Stimulated activated CD8-positive, alpha-beta memory T cell treated with anti-CD3 and anti-CD28 coated beads, Interleukin-7, amount 100 ng/mL, for 24 hours (primary cell): ENCODE measurements at places on chromosomes 7 and 10.
A peak's percentile ranks its signal among the peaks of the same experiment; 100 is the strongest.

- no peak for DNase-seq
These were observed 103.7 kb downstream of the DNAJB6 start for GRCh38 chr7:157440346-157441022.

GRCh38 chr10:103802081-103802480, 53.3 kb downstream of the SH3PXD2A start:
- DNase-seq = no peak

- DNase-seq = no peak
These were observed 100.2 kb downstream of the KCND2 start for GRCh38 chr7:120373174-120373573.

DNA sequence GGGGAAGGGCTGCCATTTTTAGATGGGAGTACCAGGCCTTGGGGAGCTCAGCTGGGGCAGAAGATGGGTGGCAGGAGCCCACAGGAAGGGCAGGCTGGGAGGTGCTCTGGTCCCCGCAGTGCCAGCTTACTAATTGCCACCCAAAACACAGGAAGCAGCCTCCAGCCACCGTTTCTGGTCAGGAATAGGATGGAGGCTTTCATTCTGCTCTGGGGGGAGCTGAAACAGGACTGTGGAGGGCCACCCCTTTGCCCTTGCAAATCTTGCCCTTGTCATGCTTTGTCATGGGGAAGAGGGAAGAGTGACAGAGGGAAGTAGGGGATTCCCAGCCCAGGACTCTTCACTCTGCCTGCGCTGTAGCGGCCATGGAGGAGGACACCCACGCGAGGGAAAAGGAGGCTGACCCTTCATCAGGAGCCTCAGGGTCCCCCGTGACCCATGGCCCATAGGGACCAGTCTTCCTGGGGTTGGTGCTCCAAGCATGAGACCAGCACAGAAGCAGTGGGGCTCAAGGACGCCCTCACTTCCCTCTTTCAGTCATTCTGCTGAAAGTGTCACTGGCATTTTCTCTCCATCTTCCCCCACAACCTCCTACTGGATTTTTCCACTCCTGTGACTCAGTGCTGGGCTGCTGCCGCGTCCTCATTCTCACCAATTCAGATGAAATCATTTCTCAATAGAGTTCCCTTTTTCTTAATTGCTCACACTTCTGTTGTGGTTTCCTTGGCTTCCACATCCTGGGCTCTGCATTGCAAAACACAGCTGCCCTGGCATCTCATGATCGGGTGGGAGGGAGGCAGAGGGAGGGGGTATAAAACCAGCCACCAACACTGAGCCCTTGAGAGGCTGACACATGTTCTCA, 61.9 kb downstream of the MKI67 start:
- DNase-seq = peak; percentile 54

- DNase-seq = no peak
These were observed 135.7 kb downstream of the DYNC2I1 start for GRCh38 chr7:158991824-158992621.

GRCh38 chr10:21520949-21521348, 4.5 kb downstream of the SKIDA1 start:
- no peak for DNase-seq

GRCh38 chr10:52019077-52019555, 295.0 kb upstream of the DKK1 start:
- no peak for DNase-seq

DNA sequence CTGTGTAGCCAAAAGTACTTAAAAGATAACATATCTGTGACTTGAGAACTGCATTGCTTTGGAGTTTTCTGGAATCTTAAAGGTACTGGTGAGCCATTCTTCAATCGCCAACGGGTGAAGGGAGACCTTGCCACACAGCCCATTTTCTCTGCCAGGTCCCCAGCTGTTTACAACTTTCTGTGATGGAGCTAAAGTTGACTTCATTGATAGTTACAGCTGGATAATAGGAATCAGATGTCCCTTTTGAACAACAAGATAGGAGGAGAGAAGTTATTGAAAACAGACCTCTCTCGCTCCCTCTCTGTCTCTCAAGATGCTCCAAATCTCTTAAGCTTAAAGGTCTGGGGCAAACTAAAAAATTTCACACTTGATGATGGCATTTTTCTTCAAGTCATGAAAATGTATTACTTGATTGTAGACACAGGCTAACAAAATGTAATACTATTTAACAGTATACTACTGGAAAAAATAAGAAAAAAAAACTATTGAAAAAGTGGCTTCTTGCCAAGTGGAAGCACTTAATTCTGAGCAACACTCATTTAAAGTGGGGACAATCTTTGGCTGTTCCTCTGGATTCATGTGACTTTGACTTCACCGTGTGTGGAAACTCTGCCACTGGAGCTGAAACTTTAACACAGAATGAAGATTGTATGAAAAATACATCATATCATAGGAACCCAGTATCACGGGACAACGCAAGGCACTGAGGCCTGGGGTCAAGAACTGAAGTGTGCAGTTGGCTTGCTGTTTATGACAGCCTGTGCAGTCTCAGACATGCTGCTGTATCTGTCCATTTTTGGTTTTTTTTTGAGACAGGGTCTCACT, 78.4 kb upstream of the AFAP1L2 start:
- no peak for DNase-seq

DNA sequence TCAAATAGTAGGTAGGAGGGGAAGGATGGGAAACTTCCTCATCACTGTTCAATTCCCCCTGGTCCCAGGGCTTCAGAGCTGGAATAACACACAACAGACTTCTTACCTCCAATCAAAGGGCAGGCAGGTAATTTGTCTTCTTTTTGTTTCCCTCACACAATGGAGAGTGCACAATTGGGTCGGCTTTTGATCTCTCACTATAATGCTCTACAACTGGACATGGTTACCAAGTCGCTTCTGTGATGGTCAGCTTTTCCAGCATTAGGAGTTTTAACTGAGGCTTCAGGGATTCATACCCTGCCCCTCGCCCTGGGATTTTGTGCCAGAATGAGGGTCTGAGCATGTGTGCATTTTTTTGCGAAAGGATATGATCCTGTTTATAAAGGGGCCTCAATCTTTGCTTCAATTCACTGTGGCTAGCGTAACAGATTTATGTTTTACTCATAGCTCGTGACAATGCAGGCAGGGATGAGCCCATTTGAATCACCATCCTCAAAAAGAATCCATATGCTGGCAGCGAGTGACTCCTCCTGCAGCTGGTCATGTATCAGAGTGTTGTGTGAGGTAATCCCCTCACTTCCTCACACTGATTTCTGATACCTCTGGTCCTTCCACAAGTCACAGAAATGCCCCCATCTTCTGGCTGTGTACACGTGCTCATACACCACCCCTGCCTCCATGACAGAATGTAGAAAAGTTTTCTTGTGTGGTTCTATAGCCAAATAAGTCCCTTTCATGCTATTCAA, 189.6 kb downstream of the CTTNBP2 start:
- DNase-seq = no peak

DNA sequence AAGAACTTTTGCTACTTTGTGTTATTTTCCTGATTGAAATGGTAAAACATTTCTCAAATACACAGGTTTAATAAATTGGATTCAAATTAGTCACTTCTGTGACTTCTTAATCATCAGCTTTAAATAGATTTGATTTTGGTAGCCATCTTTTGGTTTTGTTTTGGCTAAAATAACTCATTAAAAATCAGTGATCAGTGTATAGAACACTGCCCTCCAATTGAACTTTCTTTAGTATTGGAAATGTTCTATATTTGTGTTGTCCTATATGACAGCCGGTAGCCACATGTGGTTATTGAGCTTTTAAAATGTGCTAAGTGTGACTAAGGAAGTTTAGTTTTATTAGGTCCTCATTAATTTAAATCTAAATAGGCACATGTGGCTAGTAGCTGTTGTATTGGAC, 50.4 kb downstream of the GLCCI1 start:
- DNase-seq = no peak

DNA sequence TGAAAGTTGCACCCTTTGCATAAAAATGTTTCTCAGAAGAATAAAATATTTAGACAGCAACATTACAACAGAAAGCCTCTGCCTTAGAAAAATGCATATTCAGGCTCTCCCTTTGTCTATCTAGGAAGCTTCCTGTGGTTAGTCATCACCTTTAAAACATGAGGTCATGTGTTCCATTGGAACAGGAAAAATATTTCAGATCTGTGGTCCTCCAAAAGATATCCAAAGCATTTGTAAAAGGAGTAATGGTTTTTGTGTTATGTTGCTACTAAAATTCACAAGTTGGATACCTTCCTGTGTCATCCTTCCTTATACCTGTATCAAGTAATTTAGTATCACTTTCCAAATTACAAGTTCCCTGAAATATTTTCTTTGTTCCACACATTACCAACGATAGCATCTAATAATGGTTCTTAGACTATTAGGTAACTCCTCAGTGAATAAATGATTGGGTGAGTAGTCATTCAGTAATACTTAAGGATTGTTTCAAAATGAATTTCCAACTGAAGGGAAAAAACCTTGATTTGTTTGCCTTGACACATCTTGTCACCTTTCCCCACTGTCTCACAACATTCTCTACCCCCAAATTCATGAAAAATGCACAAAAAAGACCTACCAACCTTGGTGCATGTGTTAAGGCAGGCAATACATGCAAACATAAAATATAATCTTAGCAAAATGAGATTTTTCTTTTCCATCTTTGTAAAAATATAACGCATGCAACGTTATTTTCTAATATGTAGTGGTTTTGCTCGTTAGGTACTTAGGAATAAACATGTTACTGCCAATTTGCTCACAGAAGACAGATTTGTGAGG, 19.7 kb upstream of the RHOBTB1 start:
- DNase-seq = no peak

DNA sequence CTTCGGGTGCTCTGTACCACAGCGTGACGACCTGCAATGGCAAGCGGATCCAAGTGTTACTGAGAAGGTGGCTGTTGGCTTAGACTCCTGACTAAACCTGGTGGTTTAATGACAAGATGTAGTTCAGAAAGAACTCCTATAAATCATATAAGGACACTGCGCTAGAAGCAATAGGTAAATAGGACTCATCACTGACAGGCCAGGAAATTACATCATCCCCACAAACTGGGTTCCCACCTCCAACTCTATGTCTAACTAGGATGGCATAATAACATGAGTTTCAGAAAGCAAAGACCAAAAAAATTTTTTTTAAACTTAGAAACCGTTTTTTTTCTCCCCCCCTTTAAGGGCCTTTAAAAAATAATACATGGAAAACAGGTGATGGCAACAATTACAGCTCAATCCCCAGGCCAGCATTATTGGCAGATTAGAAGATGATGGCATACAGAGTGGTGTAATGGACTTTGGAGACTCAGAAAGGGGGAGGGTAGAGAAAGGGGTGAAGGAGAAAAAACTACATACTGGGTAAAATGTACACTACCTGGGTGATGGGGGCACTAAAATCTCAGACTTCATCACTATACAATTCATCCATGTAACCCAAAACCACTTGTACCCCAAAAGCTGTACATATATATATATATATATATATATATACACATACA, 81.4 kb upstream of the FAM133B start:
- DNase-seq = no peak

- no peak for DNase-seq
These were observed 25.0 kb downstream of the C10orf105 start for GRCh38 chr10:71694567-71694968.

GRCh38 chr7:33815336-33815735, 90.0 kb upstream of the BMPER start:
- no peak for DNase-seq

DNA sequence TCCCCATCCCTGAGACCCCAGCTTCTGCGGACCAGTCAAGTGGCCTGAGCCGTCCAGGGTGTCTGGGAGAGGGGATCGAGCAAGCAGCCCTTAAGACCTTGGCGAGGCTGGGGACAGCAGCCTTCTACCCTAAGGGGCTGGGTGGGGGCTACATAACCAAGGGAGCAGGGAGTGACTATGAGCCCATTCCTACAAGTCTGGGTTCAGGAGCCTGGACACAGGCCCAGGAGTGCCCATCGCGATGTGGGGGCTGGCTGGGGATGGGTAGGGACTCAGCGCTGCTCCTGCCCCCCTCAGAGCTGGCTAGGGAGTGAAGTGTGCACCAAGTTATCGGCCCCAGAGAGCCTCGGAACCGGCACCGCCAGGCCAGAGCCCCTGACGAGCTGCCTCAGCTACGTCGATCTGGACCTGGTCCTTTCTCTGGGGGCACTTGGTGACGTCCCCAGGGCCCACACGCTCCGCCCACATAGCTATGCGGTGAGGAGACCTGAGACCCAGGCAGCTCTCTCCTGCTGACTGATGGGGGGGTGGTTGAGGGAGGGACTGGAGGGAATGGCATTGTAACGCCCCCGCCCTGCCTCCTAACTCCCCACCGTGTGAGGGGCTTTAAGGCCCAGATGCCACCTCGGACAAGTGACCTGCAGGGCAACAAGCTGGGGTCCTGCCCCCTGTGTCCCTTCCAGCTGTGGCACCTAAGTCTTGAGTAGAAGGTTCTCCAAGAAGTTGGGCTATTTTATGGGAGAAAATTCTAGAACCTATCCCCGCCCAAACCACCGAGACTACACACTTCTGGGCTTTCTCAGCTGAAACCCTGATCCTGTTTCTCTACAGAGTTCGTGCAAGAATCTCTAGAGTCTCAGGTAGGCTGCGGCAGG, 2.5 kb downstream of the SAP25 start:
- no peak for DNase-seq

GRCh38 chr7:130491841-130492522, at the start of gene MEST:
TSS of gene MEST (plus strand) at chr7:130492085. CDS start at chr7:130492314, 229 bp downstream.
- DNase-seq = no peak

DNA sequence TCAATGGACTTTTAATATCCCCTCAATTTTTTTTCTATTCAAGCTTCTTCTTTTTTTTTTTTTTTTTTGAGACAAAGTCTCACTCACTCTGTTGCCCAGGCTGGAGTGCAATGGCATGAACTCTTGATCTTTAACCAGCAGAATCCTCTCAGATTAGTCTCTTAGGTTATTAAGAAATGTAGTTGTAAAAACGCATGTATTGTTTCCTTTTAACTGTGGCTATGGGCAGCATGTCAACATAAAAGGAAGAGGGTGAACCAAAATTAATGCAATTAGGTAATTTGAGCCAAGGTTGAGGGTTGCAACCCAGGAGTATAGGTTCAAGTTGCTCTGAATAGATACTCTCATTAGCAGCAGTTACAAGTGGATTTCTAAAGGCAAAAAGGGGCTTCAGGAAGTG, 4.3 kb upstream of the GSTO1 start:
- no peak for DNase-seq

GRCh38 chr7:50863053-50863452, 80.4 kb upstream of the GRB10 start:
- no peak for DNase-seq

- DNase-seq = no peak
These were observed 17.0 kb upstream of the BAG3 start for GRCh38 chr10:119634219-119634544.

DNA sequence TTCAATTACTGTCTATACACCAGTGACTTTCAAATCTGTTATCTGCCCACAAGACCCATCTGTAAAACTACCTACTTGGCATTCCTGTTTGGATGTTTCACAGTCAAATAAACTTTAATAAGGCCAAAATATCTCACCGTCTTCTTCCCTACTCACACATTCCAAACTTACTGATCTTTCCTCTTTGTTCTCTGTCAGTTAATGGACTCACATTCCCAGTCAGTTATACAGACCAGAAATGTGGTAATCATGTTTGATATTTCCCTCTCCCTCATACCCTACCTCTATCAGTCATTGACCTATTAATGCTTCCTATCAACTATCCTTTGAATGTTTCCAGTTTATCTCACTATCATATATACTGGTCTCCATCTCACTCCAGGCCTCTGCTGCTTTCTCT, 28.5 kb upstream of the HDAC9 start:
- no peak for DNase-seq

- peak; percentile 46 for DNase-seq
These were observed 19.5 kb upstream of the CARD11 start for GRCh38 chr7:3063016-3063753.

GRCh38 chr7:30172451-30172850, 37.7 kb downstream of the MTURN start:
- DNase-seq = no peak
